Mucosa of gallbladder (tissue), 1 donor: ENCODE measurements at places on chromosomes 2 and 18. TPM values are rescaled to one million over a fixed set of nuclear protein-coding genes. Genes with fewer than 3 reads are reported as not detected.

The MYO5B gene
- 63.1 TPM for total RNA-seq

The INPP1 gene
- total RNA-seq = 41.8 TPM

The ASXL2 gene
- 37.5 TPM for total RNA-seq

GRCh38 chr2:119117408-119117807 lies 41.1 kb downstream of the C1QL2 start:
- no peak for DNase-seq

DNA sequence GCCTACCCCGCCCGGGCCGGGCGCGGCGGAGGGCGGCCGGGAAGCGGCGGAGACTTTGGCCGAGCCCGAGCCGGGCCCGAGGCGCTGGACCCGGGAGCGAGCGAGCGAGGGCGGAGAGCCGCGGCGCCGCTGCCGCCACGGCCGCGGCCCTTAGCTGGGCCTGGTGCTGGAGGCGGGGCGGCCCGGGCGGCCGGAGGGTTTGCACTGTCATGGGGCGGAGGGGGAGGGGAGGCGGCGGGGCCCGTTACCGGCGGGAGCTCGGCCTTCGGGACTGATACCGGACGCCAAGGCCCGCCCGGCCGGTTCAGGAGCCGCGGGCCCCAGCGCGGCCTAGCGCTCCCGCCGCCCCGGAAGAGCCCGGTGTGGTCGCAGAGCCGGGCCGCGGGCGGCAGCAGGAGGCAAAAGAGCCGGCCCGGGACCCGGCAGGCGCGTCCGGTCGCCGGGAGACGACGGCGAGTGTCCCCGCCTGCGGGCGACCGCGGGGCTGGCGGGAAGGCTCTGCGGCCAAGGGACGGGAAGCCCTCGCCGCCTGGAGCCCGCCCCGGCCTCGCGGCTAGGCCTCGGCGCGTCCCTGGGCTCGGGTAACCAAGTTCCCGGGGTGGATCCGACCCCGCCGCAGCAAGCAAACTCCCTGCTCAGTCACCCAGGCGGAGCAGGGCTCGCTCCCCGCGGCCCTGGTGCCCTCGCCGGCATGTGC lies 697 bp downstream of the KCMF1 start:
- peak; percentile 39 for DNase-seq

DNA sequence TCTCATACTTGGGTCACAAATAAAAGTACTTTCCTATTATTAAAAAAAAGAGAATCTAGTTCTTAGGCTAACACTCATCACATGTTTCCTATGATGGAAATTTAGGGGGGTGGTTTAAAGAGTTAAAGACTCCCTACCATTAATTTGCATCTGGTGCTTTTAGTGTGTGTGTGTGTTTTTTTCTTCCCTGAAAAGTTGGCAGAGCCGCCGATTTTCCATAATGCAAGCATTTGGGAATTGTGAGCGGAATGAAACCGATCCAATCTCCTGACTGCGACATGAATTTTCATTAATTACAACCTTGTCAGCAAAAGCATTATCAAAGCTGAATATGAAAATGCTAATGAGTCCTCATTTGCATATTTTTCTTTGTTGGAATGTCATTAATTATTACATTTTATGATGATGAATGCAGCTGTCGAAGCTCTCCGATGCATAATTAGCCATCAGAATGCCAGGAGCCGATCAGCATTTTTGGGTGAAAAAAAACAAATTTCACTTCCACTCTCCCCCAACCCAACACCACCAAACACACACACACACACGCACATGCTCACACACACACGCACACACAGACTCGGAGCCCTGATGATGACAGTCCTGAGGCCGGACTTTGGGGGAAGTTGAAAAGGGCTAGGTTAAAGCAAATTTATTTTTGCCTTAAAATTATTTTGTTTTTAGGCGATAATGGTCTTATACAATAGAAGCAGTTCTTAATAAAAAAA lies 165.4 kb downstream of the TCF4 start:
- DNase-seq = peak; percentile 29

- DNase-seq = no peak
Observed at GRCh38 chr2:239288951-239289511, 111.8 kb downstream of the HDAC4 start.

- DNase-seq = no peak
Observed at GRCh38 chr18:34818064-34818463, 108.0 kb downstream of the DTNA start.

DNA sequence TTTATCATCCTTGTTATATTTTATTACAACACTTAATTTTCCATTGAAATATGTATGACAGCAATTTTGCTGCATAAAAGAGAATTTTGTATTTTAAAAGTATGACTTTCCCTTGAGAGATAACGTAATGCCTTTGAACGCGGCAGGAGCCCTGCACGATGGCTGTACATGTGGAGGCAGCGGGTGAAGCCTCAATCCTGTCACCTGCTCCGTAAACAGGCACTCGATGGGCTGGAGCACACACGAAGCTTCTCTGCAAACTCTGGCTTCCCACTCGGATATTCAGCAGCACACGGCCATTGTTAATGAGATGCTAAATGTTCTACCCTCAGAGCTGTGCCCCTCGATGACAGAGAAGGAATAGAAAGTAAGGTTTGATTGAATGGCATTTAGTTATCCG lies 184.4 kb downstream of the RTP5 start:
- DNase-seq = no peak

- DNase-seq = no peak
Observed at GRCh38 chr2:136362676-136363390, 244.9 kb upstream of the CXCR4 start.

DNA sequence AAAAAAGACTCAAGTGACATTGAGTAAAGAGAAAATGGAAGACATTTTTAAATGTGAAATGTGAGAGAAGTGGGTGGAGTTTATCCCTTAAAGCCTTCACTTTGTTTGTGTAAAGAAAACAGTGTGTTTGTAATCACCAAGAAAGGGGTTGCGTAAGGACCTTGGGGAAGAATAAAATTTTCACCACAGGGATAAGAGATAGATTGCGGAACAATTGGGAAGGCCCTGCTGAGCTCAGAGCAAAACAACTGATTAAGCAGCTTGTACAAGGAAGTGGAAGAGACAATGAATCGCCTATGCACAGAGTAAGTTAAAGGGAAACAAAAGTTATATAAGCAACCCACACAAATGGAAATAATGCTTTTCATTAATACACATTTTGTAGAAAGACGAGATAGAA lies 327.7 kb downstream of the RAD51AP2 start:
- no peak for DNase-seq
